ENCODE measurements at places on chromosomes 6 and 20.
A peak's percentile ranks its signal among the peaks of the same experiment; 100 is the strongest.

DNA sequence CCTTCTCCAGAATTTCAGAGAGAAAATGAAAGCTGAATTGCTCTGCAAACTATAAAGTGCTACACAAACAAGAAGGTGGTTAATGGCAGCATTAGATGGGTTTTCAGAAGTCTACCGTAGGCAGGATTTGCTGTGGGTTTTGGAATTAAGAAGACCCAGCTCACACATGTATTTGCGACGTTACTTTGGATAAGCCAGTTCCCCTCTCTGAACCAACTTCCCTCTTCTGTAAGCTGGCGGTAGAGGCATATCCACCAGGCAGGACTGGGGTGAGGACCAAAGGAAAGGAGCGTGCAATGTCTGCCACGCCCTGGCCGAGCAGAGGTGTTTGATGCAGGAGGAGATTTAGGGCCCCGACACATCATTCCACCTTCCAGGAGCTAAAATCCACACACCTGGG is 6.9 kb downstream of the RSPO4 start:
- DNase-seq, result no peak

GRCh38 chr6:90103056-90103800 is 193.4 kb downstream of the BACH2 start:
- no peak for DNase-seq

GRCh38 chr6:109363753-109364152 is 18.5 kb downstream of the CD164 start:
- DNase-seq, result no peak

- DNase-seq, result no peak
Measured at GRCh38 chr20:35003211-35004031, 47.8 kb downstream of the MYH7B start.

DNA sequence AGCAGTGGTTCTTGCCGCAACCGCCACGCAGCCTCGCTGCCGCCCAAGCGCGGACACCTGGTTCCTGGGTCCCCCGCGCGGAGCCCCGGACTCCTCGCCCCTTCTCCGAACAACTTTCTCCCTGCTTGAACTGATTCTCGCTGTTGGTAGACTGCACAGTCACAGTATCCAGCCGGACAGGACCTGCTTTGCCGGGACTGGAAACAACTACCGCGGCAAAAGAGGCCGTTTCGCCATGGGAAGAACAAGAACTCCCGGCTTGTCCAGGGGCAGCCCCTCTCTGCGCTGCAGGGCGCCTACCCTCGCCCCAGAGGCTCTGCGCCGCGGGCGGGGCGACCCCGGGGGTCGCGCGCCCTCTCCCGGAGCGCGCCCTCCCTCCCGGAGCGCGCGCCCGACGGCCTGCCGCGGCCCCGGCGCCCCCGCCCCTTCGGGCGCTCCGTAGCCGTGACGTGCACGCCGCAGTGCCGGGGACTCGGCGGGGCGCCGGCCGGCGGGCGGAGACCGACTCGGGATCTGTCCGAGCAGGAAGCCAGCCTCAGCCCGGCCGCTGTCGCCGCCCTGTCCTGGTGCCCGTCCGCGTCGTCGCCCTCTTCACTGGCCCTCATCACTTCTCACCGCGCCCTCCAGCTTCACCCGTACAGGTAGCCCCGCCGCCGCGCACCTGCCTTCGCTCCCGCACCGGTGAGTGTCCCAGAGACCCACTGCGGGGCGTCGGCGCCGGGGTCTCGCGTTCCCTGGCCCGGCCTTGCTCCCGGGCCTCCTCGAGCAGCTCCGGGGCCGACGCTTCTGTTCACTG is at the start of gene MYO6:
MYO6 (plus strand) TSS at position 497 of the 796 bp plus-strand sequence. CDS start 68,309 bp downstream, outside the sequence.
- DNase-seq, result peak; percentile 91

- DNase-seq, result no peak
Measured at GRCh38 chr6:168121303-168121665, 42.3 kb upstream of the FRMD1 start.

DNA sequence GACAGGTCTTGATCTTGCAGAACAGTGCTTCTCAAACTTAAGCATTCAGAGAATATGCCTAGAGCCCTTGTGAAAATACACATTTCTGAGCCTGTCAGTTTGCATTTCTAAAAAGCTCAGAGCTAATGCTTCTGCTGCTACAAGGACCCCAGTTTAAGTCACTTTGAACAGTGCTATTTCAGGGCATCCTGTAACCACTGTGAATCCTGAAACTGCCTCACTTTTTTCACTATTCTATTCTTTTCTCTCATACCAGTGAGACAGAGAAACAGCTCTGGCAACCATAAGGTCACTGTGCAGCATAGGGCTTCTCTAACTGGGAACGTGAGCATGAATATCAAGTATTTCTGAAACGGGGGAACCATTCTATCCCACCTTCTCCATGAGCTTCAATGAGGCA is 51.2 kb downstream of the LGSN start:
- DNase-seq, result no peak

DNA sequence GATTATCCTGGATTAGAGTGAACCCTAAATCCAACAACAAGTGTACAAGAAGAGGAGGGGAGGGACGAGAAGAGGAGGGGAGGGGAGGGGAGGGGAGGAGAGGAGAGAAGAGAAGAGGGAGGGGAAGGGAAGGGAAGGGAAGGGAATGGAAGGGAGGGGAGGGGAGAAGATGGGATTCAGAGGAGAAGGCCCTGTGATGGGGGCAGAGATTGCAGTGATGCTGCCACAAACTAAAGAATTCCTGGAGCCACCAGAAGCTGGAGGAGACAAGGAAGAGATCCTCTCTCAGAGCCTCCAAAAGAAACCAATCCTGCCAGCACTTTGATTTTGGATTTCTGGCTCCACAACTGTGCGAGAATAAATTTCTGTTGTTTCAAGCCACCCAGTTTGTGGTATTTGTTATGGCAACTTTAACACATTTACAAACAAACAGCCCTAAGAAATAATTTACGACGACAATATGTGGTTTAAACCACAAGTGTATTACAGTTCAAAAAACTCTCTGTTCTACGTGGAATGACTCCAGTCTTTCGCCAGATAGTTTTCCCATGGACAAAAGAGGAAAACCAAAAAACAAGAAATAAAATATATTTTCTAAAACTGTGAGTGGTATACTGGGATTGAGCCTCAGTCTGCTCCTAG is 235.4 kb downstream of the HDGFL1 start:
- DNase-seq, result no peak

DNA sequence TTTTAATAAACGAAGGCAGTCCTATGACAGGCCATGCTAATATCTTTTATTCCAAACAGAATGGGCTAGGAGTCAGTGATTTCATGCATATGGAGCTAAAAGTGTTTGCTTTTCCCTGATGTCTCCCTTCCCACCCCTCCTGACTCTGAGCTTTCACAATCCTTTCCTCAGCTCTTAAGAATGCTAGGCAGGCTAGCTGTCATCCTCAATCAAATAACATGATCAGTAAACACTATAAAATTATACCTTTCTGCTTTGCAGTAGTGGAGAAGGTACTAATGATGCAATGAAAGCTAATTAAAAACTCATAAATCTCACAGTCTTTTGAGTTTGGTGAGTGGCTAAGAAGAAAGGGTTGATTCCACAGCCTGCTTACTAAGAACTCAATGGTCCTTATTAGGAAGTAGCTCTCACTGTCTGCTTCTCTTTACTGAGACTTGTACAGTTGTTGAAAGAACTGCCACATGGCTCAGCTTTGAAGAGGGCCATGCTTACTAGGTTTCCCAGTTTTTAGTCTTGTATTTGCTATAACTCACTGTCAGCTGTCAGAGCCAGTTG is 250.9 kb upstream of the JAG1 start:
- peak; percentile 57 for DNase-seq

GRCh38 chr6:132537145-132537544 is 932 bp upstream of the TAAR9 start:
- no peak for DNase-seq

GRCh38 chr6:9614778-9615177 is 800.1 kb downstream of the TFAP2A start:
- no peak for DNase-seq

DNA sequence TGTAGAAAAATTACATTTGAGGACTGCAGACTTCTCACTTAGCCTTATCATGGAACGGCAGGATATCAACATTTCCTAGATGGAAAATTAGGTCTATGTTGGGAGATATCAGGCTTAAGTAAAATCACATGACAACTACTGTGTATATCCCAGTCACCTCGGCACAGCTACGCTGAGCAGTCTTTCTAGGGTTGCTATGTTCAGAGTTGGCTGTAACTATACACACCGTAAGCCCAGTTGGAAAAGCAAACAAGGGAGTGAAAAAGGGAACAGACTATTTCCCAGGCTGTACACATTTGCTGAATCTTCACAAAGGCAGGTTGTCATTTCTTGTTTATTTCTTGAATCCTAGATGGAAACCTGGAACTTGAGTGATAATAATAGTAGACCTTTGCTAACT is 80.7 kb upstream of the PTPRK start:
- no peak for DNase-seq

DNA sequence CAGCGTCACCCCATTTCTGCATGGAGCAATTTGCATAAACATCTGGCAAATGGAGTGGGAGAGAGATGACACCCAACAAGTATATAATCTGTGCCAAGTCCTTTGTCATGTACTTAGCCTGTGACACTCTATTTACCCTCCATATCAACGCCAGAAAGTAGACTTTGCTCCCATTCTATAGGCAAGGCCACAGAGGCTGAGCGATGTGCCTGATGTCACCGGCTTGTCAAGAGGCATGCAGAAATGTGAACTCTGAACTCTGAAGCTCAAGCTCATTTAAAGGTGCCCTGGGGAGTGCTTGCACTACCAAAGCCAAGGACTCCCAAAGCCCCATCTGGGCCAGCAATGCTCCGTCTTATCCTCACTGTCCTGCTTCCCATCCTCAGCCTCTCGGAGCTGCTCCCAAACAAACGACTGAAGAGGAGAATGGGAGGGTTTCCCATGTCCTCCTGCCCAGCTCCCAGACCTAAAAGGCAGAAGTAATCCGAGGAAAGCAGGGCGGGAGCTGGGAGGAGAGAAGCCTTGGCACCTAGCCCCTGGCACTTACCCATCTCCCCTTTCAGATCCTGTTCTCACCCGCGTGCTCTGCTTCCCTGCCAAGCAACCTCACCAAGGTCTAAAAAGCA is 9.2 kb downstream of the CPNE5 start:
- DNase-seq, result no peak

DNA sequence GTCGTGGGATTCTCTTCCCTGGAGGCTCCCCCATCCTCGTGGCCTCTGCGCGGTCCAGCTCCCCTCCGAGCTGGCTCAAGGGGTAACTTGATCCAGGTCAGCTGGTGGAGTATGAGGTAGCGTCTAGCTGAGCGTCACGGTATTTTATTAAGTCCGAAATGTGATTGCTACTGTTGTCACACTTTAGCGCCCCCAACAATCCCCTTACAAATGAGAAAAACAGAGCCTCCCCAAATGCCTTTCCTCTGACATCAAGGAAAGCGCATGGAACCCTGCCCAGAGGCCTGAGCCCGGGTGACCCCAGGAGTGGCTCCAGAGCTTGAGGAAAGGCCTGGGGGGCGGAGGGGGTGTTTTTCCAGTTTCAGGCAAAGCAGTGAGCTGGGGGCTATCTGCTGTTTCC is 192.4 kb downstream of the ZMYND8 start:
- DNase-seq, result no peak

DNA sequence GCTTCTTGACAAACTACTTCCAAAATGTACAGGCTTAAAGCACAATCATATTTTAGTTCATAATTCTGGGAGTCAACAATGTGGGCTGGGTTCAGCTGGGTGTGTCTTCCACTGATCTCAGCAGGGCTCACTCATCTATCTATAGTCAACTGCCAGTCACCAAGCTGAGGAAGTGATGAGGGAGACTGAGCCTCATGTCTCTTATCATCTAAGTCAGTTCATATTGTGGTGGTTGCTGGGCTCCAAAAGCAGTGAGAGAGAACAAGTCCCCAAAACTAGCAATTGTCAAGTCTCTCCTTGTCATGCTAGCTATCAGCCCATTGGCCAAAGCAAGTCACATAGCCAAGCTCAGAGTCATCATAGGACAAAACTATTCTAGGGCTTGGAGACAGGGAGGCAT is 465.9 kb upstream of the ARID1B start:
- DNase-seq, result no peak

DNA sequence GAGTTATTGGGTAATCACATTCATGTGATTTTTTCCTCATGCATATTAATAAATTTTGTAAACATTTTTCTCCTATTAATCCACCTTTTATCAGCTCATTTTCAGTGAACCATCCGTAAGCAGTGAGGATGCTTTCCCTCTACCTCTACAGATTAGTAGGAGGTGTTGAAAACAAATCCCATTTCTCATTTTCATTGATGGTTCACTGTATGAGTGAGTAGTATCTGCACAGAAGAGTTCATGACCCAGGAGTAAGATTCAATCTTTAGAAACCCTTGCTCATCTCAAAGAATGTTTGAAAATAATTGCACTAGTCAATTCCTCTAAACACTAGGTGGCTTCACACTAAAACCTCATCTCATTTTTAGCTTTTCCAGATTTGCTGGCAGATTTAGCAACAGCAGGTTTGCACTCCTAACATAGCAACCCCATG is 440.0 kb downstream of the HAO1 start:
- DNase-seq, result no peak

GRCh38 chr20:19661717-19662636 is 96.1 kb upstream of the RIN2 start:
- peak; percentile 82 for DNase-seq

- DNase-seq, result no peak
Measured at GRCh38 chr6:29749668-29750067, 26.4 kb downstream of the HLA-F start.

DNA sequence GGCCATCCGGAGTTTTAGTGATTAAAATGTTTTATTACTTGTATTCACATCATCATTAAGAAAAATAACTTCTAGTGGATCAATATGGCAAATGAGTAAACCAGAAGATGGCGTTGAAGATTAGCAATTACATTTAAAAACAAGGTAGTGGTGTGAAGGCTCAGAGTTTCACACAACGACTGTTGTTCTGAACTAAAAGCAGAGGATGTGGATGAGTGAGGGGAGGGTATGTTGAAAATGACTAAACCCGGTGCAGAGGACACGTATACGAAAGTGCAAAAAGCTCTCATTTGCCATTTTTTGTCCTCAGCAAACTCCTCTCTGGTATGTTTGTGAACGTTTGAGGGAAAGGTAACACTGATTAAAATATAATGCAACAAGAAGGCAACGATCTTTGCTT is 1.9 kb upstream of the IRF4 start:
- DNase-seq, result no peak

DNA sequence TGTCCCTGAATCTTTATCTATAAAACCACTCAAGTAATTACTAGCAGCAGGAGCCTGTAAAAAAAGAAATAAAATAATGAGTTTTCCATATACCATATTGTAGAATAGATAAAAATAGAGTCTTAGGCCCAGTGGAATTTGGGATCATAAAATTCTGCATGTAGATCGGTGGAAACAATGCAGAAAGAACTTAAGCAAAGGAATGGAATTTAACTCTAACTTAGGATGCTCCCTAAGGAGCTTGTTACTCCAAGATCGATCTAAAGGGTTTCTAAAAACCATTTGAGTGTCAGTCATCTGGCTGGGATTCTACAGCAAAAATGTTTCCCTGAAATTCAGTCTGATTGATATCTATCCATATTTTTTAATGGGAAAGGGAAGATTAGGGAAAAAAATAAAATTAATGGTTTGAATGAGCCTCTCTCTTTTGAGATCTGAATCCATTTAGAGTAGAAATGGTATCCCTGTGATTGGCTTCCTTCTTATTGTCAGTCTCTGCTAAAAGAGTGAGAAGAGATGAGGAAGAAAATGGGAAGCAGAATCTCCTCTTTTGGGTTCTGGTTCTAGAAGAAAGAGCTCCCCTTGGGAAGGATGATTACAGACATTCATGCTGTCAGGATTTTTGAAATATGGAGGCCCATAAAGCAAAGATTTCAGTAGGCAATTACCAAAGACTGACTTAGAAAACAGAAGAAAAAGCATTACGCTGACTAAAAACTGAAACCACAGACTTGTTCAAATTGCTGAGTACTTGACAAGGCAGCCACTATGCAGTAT is 564.3 kb upstream of the MARCKS start:
- no peak for DNase-seq

GRCh38 chr6:166950443-166950821 is 5.9 kb downstream of the RNASET2 start:
- DNase-seq, result no peak

All from cardiac muscle cell (in vitro differentiated cells and primary cell).